ENCODE measurements at places on chromosomes 11 and 22.

- DNase-seq: no peak
Observed at GRCh38 chr11:69449320-69450063, 32.0 kb upstream of the LINC01488 start.

DNA sequence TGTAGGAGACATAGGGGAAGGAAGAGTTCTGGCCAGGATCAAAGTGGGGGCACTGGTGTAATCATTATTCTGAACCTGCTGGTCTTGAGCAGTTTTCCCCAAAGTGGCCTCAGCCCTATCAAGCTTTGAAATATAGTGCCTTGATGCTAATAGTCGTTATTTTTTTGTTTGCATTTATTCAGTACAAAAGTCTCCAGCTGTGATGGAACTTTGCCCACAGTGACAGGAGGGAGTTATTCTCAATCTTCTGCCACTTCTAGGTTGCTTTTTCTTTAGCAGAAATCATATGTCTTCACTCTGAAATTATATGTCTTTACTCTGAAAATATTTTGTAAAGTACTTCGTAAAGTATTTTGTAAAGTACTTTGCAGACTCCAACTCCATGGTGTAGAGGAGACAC lies 93.1 kb downstream of the FAT3 start:
- no peak for DNase-seq

- DNase-seq: no peak
Observed at GRCh38 chr22:49108636-49109315, 718.9 kb downstream of the BRD1 start.

- no peak for DNase-seq
Observed at GRCh38 chr22:46893281-46894020, 131.0 kb downstream of the TBC1D22A start.

GRCh38 chr11:117837791-117838190 lies 13.2 kb upstream of the FXYD2 start:
- DNase-seq: no peak

DNA sequence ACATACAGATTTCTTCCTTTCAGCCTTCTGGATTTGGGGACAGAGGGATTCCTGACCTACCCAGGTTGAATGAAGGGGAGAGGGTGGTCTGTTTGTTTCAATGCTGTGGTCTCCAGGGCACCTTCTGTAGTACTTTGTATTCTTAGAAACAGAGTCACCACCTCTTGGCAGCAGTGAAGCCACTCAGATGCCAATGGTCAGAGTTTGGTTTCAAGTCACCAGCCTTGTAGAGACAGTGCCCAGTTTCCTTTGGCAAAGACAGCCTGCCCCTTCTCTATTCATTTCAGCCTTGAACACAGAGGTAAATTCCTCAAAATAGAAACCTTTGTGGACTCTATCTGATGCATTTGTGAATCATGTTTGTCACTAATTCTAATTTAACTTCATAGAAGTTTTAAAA lies 111.7 kb upstream of the RASSF10 start:
- DNase-seq: no peak

GRCh38 chr11:70783356-70783755 lies 385.0 kb downstream of the CTTN start:
- DNase-seq: no peak

GRCh38 chr11:61968758-61969390 lies 1.4 kb upstream of the FTH1 start:
- no peak for DNase-seq

- DNase-seq: peak; percentile 9
Observed at GRCh38 chr11:72226701-72227100, 2.1 kb downstream of the INPPL1 start.

DNA sequence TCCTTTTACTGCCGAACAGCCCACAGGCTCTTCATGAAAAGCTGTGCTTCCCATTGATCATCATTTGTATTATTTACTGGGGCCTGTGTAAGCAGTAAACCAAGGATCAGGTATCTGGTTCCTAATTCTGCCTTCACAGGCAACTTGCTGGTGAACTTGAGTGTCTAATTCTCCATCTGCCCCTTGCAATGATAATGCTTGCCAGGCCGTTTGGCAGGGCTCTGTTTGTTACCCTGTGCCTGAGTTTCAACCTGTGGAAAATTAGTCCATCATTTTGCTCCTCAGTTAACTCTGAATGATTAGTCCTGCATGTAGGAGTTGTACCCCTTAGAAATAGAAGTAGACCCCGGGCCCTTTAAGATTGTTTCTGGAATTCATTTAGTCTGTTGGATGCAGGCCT lies 298.4 kb upstream of the CADM1 start:
- DNase-seq: no peak

DNA sequence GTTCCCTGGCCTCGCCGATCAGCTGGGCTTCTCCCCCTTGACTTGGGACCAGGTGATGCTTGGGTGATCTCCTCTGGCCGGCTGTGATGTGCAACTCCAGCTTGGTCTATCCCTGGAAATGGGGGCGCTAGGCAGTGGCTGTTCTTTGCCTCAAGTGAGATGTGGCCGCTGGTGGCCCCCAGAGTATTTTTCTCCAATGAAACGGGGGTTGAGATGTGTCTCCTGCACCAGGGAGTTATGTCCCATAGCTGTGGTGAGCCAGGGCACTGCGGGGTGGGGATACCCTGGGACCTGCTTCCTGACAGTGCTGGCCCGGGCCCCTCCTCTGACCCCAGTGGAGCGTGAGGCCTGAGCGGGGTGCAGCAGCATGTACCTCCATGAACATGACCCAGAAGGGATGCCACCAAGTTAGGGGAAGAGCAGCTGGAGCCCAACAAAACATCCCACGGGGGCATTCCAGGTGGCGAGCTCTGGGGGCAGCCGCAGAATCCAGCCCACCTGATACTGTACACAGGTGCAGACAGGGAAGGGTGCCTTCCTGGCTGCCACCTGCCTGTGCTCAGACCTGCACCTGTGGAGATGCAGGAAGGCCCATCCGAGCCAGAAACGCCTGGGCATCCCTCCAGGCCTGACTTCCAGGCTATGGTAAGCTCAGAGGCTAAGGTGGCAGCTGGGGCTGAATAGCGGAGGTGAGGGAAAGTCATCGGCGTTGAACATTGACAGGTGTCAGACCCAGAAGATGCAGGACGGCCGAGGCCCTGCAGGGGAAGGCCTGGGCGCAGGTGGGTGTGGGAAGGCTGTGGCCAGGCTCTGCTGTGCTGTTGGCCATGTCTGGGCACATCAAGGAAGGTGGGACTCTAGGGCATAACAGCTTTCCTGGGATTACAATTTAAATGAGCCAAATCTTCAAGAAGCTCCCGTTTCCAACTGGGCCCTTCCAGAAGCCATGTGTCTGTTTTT lies 97.3 kb downstream of the CTTN start:
- no peak for DNase-seq

DNA sequence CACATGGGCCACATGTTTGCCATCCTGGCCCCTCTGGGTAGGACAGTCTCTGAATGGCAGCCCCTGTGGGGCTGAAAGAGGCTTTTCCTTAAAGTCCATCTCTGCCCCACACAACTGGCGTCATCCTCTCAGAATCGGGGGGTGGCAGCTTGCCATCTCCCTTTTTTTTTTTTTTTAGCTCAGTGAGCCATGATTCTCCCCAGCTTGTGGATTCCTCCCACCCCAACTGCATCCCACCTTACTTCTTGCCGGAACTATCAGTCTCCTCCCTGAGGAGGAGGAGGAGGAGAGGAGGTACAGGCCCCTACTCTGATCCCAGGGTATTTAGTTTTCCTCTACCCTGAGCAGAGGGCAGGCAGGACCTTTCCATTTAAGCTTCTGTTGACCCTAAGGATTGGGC lies 3.4 kb downstream of the DGKZ start:
- DNase-seq: no peak

DNA sequence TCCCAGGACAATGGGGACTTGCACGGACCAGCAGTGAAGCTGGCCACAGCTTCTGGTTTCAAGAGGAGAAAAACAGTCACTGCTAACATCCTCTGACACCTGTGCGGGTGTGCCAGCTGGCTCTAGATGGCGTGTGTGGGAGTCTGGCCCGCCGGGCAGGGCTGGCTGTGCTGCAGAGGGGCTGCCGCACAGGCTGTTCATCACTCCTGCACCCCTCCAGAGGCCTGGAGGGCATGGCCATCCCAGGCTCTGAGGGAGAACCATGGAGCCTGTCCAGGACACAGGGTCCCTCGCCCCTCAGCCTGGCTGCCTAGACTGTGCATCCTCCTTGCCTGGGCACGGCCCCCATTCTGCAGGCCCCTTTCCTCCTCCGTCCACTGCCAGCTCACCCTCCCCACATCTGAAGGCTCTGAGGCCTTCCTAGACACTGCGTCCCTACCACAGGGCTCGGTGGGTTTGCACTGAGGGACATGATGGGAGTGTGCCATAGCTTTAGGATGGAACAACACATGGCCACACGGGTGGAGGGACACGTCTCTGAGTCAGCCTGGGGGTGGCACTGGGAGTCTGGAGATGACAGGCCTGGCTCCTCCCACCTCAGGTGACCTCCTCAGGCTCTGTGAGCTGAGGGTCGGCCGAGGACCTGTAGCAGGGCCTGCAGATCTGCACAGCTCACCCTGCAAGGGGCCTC lies 42.1 kb upstream of the GNB1L start:
- no peak for DNase-seq

DNA sequence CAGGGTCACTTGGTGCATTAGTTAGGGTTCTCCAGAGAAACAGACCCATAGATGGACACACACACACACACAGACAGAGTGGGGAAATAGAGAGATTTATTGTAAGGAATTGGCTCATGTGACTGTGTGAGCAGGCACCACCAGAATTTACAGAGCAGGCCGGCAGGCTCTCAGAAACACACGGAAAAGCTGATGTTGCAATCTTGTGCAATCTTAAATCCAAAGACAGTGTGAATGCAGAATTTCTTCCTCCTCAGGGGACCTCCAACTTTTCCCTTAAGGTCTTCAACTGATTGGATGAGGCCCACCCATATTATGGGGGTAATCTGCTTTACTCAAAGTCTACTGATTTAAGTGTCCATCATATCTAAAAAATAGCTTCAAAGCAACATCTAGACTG lies 49.8 kb downstream of the APIP start:
- no peak for DNase-seq

DNA sequence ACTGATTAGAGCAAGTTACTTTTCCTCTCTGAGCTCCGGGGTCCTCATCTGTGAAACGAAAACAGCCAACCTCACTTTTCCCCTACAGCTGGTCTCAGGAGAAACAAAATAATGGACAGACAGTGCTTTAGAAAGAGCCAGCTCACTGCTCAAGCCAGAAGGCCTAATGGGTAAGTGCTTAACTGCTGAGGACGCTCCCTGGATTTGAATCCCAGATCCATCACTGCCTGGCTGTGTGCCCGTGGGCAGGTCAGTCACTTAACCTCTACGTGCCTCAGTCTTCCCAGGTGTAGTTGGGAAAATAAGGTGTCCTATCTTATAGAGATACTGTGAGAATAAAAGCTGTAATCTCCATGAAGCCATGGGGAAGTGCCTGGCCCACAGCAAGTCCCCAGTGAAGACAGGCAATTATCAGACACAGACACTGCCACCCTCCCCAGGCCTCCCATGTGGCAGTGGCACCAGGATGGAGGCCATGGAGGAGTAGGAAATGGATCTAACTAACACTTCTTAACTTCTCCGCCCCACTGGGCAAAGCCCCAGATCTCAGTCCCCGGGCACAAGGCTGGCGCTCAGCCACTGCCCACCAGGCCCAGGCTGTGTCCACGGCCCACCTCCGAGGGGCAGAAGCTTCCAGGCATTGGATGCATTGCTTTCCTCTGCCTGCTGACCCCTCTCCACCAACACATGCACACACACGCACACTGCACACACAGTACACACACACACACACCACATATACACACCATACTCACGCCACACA lies 9.2 kb downstream of the TP53I11 start:
- DNase-seq: no peak

- DNase-seq: no peak
Observed at GRCh38 chr22:29078036-29078868, 5.4 kb downstream of the KREMEN1 start.

DNA sequence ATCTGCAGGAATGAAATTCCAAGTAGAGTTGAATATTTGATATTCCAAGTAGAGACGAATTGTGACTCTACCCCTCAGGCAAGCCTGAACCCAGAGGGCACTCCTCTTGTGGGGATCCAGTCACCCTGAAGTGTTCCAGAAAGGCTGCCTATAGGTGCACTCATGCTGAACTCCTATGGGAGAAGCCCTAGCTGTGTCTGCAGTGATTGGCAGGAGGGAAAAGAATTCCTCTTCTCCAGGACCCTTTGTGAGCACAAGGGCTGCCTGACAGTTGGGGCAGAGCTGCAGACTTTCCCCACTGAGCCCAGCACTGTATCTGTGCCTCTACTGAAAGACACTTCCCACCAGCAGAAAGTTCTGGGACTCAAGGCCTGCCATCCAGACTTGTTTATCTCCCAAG lies 35.0 kb downstream of the BBOX1 start:
- DNase-seq: no peak

- no peak for DNase-seq
Observed at GRCh38 chr11:61602775-61603569, 22.1 kb upstream of the SYT7 start.

GRCh38 chr11:95793116-95793515 lies 2.8 kb downstream of the CEP57 start:
- DNase-seq: no peak

DNA sequence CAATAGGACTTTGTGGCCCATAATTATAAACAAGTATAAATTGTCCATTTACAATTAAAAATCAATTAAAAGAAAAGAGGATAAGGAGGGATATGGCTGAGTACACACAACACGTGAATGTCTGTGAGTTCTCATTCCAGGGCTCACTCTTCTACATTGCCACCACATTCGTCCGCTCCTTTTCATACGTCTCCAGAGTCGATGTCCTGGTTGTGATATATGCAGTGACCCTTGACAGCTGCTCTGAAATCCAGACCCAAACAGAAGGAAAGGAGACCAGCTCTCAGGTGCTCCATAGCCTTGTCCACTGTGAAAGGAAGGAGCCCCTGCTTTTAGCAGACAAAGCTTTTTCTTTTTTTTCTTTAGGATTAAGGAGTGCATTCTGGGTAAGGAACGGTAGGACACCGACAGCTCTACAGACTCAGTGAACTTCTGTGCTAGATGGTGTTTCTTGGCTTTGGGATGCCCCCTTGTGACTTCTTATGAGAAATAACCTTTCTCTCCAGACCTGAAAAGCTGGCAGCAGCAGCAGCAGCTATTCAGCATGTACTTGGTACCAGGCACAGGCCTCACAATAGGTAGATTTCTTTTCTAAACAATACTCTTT lies 19.7 kb upstream of the DNAJB13 start:
- DNase-seq: peak; percentile 24

DNA sequence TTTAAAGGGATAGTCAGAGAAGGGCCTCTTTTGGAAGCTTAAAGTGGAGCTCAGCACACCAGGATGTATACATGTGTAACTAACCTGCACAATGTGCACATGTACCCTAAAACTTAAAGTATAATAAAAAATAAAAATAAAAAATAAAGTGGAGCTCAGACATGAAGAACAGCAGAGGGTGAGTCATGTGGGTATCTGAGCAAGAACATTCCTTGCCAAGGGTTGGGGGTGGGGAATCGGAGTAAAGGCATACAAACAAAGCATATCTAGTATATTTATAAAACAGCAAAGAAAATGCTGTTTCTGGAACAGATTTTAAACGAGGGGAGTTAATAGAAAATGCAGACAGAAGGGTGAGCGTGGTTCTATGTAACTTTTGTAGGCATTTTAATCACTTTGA lies 562.6 kb upstream of the ANO3 start:
- no peak for DNase-seq

All from stimulated activated naive CD8-positive, alpha-beta T cell treated with anti-CD3 and anti-CD28 coated beads, Interleukin-15, amount 100 ng/mL, for 72 hours (primary cell).